ENCODE measurements at places on chromosomes 4 and X.

GRCh38 chr4:166014411-166014810 lies 141.4 kb downstream of the TLL1 start:
- DNase-seq, result no peak

DNA sequence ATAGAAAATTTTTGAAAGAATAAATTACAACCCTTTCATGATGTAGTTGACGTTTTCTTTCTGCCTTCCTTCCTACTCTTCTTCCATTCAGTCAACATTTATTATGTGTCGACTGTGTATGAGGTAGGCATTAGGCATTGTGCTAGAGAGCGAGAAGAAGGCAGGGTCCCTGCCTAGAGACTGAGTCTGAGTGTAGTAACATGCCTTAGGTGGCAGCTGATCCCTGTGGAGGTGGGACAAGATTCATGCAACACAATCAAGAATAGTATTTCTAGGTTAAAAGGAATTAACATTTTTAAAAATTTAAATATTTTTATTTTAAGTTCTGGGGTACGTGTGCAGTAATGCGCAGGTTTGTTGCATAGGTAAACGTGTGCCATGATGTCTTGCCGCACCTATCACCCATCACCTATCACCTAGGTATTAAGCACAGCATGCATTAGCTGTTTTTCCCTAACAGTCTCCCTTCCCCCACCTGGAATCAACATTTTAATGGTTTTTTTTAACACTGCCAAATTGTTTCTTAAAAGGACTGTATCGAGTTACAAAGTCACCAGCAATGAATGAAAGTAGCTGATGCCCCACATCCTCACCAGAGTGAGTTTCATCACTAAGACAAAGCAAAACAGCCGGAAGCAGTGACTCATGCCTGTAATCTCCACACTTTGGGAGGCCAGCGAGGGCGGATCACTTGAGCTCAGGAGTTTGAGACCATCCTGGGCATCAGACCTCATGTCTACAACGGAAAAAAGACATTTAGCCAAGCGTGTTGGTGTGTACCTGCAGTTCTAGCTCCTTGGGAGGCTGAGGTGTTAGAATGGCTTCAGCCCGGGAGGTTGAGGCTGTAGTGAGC lies 84.0 kb downstream of the WWC2 start:
- DNase-seq, result no peak

- no peak for DNase-seq
Measured at GRCh38 chr4:138646383-138646782, 369.2 kb upstream of the NOCT start.

DNA sequence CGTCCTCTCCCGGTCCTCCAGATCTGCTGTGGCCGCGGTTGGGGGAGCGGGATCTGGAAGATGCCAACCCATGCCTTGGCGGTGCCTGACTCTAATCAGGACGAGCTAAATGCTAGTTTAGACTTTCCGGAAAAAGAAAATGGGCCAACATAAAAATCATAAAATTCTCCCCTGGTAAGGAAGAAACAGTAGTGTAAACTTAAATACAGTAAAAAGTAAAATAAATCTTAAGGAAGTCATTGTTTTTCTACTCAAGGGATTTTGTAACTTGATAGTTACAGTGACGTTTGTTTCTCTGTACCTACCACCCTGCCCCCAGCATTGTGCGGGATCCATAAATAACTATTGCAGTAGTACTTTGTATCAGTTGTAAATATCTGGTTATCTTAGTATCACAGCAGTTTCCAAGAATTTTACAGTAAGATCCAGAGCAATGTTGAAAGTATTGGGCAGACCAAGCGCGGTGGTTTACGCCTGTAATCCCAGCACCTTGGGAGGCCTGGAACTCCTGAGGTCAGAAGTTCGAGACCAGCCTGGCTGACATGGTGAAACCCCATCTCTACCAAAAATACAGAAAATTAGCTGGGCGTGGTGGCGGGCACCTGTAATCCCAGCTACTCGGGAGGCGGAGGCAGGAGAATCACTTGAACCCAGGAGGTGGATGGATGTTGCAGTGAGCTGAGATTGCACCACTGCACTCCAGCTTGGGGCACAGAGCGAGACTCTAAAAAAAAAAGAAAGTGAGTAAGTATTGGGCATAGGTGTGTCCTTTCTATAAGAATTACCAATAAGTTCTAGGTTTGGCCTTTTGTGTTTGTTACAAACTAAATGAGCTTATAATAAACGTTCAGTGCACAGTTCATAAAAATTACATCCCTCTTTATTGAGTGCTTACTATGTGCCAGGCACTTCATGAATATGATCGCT lies 1.0 kb upstream of the PLA2G12A start:
- no peak for DNase-seq

- DNase-seq, result no peak
Measured at GRCh38 chr4:104502471-104502870, 7.8 kb upstream of the CXXC4 start.

DNA sequence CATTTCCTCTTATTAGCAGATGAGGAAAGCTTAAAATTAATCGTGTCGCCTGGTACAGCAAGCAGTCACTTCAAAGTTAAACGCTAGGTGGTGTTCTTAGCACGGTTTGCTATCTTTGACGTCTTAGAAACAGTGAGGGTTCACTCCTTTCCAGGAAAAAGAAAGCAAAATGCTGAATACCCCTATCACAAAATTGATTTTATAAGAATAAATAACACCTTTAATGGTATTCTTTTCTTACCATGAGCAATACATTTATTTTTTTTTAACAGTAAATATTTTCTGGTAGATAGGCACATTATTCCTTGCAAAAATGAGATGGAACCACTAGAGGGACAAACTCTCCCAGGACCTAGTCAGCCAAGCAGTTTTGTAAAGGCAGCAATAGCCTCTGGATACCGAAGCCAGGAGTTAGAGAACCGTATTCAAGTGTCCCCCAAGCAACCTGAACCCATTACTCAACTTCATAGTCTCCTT lies 153.9 kb downstream of the KDR start:
- DNase-seq, result no peak

DNA sequence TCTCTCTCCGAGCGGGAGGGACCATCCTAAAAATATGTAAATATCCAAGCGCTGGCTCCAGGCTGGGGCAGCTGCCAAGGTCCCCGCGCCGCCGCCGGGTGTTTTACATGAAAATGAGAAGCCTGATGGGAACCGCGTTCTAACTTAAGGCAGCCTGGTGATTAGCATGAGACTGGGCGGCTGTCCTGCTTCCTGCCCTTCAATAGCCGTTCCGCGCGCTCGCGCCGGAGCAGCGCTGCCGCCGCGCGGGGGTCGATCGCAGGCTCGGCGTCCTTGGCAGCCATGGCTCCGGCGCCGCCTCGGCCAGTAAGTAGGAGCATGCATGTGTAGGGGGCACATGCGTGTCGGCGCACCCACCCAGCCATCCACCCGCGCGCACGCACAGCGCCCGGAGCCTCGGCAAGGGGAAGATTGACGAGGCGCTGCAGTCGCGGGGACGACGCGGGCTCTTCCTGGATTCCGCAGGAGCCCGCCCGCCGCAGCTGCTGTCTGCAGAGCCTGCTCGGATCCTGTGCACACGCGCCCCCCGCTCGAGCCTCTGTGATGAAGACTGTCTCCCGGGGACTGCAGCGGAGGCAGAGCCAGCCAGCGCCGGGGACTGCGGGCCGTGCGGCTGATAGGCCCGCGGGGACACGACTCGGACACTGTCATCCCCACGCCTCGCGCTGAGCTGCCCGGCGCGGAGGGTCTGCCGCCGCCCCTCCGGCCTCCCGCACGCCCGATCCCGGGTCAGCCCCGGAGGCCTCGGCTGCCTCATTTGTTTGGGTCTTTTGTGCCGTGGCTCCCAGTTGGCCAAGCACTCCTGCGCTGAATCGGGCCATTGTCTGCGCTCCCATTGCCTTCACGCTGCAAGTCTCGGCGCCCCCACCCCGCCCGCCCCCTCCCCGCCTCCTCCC lies 734 bp downstream of the STOX2 start:
- no peak for DNase-seq

- DNase-seq, result no peak
Measured at GRCh38 chrX:10199212-10199611, 42.4 kb downstream of the CLCN4 start.

GRCh38 chr4:3036131-3036952 lies 38.0 kb downstream of the HTT-AS start:
- DNase-seq, result no peak

GRCh38 chrX:9267415-9267814 lies 197.4 kb upstream of the TBL1X start:
- no peak for DNase-seq

All from activated CD4-positive, alpha-beta T cell treated with anti-CD3 and anti-CD28 coated beads for 1 hour (primary cell).